Inflammatory macrophage treated with lipopolysaccharide for 4 hours (primary cell): ENCODE measurements at places on chromosomes 2 and 18.

GRCh38 chr18:78406743-78407465 is 572.7 kb upstream of the SALL3 start:
- DNase-seq = no peak

- no peak for DNase-seq
Measured at GRCh38 chr18:21452796-21453510, 147.6 kb downstream of the ESCO1 start.

DNA sequence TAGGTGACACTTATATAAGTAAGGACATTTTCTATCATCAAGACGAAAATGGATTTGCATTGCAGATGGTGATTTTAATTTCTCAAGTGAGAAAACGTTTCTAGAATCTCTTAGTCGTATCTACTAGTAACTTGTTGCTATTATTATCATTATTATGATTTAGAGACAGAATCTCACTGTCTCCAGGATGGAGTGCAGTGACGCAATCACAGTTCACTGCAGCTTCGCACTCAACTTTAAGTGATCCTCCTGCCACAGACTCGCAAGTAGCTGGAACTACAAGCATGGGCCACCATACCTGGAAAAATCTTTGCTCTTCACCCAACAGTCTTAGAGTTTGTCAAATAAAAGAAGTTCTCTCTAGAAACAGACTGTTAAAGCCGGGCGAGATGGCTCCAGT is 37.6 kb upstream of the DDX18 start:
- DNase-seq = no peak

DNA sequence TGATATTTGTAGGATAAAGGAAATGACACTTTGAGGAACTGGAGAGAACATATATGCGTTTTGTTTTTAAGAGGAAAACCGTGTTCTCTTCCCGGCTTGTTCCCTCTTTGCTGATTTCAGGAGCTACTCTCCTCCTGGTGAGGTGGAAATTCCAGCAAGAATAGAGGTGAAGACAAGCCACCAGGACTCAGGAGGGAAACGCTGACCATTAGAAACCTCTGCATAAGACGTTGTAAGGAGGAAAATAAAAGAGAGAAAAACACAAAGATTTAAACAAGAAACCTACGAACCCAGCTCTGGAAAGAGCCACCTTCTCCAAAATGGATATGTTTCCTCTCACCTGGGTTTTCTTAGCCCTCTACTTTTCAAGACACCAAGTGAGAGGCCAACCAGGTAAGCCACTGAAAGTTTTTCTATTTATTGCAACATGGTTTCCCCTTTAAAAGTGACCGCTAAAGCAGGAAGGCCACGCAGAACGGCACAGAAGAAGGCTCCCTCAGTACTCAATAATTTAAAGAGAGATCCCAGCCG is 735 bp downstream of the NRP2 start:
- no peak for DNase-seq

GRCh38 chr18:48904091-48904490 is 46.7 kb downstream of the SMAD7 start:
- no peak for DNase-seq

- peak; percentile 59 for DNase-seq
Measured at GRCh38 chr2:65142515-65142914, 12.6 kb upstream of the RAB1A start.

DNA sequence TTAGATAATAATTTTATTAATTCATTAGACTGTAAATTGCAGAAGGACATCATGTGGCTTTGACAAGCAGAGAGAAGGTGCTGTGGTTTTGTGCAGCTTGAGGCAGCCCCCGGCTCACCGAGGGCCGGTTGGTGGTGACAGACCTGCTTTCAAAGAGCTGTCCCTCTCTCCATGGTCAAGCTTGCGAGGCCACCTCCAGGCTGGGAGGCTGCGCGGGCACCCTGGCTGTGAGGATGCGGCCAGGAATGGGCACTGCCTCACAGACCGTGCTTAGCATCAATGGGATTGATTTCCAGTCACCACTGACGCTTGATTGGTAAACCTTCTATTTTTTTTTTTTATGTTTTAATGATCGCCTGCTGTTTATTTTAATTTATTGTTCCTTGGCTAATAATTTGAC is 690.9 kb downstream of the GALR1 start:
- no peak for DNase-seq

- DNase-seq = no peak
Measured at GRCh38 chr2:1989216-1989615, 244.9 kb upstream of the PXDN start.

DNA sequence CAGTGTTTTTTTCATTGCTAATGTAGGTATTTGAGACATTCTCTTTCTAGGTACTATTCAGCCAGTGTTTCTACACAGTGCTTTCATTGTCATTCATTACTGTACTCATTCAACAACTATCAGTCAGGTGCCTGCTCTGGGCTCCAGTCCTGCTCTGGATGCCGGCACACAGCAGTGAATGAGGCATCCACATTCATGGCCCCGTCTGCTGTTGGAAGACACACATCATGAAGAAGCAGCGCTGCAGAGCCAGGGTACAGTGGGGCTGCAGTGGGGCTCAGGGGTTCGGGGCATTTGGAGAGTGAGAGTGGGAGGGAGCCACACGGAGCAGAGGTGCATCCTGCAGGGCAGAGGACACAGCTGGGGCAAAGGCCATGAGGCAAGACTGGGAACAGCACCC is 737.2 kb upstream of the RAB6C start:
- DNase-seq = no peak

DNA sequence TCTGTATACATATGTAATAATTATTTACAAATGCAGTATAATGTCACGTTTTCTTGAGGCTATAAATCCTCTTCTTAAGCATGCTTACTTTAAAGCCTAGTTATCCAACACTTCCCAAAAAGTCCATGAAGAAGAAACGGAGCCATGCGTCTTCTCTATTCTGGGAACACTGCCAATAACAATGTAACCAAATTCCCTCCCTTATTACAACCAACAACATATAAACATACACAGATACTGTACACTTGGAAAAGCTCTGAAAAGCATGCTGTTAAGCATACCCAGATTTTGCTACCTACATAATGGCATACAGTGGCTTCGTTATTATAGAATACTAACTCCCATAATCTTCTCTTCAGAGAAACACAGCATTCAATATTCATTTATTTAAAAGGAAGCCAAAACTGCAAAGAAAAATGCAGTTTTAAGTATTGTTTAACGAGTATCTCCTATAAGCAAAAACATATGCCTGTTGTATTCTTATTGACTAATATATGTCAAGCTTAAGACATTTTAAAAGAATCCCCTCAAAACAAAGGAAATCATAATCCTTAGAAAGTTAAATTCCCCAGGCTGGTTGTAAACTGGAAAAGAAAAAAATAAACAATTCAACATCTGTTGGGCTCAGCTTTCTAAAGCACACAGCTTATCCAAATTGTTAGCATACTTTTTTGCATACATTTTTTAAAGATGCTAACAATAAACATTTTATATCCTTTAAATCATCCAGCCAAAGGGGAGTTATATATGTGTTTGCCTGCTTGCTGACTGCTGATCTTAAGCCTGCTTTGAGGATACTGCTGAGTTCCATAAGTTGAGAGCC is 83.4 kb downstream of the SLC25A12 start:
- DNase-seq = no peak

DNA sequence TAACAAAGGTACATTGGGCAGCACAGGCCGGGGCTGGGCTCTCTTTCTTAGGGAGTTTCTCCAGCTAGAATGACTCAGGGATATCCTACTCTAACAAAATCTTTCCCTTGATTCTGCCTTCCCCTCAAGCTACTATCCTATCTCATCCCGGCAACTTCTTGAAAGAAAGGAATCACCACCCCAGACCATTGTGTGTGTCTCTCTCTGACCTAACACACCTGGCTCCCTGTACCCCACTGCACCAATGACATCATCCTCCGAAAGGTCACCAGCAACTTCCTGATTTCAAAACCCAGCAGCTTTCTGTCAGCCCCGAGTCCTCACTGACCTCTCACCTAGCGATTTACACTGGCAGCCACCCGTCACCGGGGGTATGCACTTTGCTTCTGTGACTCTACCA is 72.1 kb upstream of the MAP4K4 start:
- DNase-seq = peak; percentile 64

DNA sequence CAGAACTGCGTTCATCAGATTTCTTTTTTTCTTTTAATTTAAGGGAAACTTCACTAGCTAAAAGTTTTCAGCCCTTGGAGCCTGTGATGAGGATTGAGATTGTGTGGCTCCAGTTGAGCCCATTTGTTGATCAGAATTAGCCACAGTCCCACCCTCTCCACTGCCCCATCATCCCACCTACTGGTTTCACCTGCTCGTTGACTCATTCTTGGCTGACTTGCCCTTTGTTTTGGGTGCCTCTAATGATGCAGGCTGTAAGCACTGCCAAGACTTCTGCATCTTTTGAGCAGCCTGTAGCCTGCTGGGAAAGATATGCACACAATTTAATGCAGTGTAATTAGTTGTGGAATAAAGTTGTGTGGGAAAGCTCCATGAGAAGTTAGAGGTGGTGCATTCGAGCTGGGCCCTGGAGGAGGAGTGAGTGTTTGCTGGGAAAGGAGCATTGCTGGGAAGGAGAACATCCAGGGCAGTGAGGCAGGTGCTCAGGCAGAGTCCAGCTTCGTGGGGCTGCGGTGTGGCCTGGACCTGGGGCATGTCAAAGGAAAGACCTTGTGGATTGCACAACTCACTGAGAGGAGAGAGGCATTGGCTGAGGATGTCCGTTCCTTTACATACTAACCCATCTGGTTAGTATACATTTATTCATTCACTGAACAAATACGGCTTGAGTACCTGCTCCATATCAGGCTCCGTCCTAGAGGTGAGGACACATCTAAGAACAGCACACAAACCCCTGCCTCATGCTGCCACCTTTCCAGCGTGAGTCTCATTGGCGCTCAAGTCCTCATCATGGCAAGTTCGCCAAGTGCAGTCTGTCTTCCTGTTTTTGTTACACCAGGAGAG is 18.2 kb downstream of the ASPRV1 start:
- no peak for DNase-seq

DNA sequence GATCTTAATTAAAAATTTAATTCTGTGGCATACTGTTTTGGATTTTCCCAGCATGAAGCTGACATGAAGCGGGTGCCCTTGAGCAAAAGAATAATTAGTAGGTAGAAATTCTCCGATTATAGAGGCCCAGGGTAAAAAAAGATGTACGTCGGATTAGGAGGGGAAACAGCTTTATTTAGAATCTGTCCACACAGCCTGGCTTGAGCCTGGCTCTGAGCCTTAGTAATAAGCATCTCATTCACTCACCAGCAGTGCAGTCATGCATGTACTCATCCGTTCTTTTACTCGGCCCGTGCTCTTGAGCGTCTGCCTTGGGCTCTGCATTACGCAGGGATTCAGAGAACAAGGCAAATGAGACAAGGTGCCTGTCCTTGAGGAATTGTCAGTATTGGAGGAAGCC is 219.3 kb downstream of the AGAP1 start:
- DNase-seq = no peak

GRCh38 chr2:225120186-225120585 is 77.9 kb upstream of the DOCK10 start:
- DNase-seq = no peak

GRCh38 chr2:222714361-222715241 is 43.1 kb downstream of the MOGAT1 start:
- no peak for DNase-seq

- no peak for DNase-seq
Measured at GRCh38 chr2:175441181-175441761, 259.8 kb upstream of the ATP5MC3 start.

GRCh38 chr2:126831234-126832005 is 67.3 kb upstream of the TEX51 start:
- peak; percentile 27 for DNase-seq

GRCh38 chr2:29755233-29755632 is 166.2 kb downstream of the ALK start:
- DNase-seq = no peak

GRCh38 chr2:85522090-85522647 is 16.8 kb upstream of the MAT2A start:
- no peak for DNase-seq

DNA sequence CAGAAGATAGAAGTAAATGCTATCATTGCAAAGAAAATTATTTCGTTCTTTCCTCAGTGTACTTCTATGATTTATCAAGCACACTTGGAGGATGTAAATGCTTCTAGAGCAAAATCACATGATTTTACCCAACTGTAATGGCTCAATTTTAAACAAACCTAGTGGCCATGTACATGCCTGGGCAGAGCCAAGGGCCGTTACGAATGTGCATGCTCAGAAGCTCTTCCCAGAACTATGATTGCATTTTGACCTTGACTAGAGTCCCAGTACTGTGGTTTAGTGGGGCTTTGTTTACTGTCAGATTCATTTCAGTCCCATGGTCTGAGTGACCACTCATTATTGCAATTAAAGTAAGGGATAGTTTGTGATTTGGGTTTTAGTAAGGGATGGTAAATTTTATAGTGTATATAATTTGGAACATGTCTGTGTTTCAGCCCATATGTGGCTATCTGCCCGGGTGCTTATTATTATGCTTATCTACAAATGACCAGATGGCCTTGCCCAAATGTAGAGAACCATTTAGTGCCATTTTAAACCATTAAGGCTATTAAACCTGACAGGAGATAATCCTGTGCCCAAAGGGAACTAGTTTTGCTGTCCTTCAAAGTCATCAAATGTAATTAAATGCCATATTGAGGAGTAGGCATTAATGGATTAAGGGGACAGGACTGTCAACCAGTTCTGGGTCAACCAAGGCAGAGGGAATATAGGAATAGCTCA is 239.1 kb downstream of the ICOS start:
- DNase-seq = no peak

DNA sequence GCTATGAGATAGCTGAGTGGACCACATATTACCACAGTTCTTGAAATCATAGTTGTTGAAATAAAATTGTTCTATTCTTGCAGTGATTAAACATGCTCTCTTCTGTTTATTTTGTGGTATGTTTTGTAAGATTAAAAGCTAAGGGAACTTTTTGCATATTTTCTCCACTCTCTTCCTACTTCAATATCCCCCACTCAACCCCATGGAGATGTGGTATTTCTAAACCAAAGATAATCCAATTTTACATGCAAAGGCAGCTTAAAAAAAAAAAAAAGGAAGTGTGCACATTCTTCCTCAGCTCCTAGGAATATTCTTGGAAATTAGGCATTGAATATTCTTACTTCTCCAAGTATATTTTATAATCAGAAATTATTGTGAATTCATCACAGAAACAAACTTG is 15.0 kb upstream of the PAX3 start:
- DNase-seq = no peak

DNA sequence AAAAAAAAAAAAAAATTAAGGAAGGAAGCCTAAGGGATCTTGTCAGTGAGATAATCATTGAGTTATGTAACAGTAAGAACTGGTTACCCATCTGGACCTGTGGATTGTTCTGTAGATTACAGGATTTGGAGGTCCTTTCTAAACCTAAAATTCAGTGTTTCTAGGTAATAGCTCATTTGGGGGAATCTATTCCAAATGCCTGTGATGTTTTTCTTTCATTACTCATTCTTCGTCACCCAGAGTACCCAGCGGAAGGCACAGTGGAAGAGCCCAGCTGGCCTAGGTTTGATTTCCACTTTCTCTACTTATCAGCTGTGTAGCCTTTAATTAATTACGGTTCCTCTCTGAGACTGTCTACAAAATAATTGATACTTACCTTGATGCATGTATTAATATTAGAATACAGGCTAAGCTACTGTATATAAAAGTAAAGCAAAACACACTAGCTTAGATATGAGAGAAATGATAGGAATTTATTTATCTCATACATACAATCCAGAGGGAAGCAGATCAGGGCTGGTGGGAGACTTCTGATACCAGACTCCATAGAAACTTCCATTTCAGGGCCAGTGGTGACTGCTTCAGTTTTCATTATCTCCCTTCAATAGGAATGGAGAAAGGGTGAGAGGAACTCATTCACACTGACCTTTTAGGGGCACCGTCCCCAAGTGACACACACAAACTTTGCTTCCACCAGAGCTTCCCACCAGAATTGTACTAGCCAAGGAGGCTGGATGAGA is 115.8 kb upstream of the NOSTRIN start:
- peak; percentile 5 for DNase-seq
